Renal cortex interstitium (tissue), 15 donors: ENCODE measurements at places on chromosomes 2 and 18. TPM values are rescaled to one million over a fixed set of nuclear protein-coding genes. Genes with fewer than 3 reads are reported as not detected.
A peak's percentile ranks its signal among the peaks of the same experiment; 100 is the strongest.

The TMEM37 gene
- 46.6 TPM for polyA plus RNA-seq

The TXNL1 gene
- 106 TPM for polyA plus RNA-seq

The MRPL33 gene
- polyA plus RNA-seq = 153 TPM

The L3MBTL4 gene
- polyA plus RNA-seq = 6.3 TPM

The DPP4 gene
- 157 TPM for polyA plus RNA-seq

The PTH2R gene
- polyA plus RNA-seq = 30.7 TPM

The RIT2 gene
- polyA plus RNA-seq = not detected

DNA sequence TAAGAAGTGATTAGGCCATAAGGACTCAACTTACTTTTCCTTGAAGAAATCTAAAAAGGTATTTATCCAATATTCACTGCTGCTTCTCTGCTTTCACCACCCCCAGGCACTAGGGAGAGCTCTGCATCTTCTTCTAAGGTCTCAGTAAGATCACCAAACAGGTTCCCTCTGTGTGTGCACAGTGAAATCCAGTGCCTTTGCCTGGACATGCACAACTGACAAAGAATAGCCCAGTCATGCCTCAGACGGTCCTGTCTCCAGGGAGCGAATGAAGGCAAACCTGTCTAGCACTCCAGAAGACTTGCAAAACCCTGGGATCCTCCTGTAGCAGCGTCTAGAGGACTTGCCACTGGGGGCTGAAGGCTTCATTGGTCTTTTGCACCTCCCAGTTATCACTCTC is 344.5 kb upstream of the LRATD1 start:
- no peak for DNase-seq

GRCh38 chr2:118805064-118805690 is 42.3 kb downstream of the EN1 start:
- no peak for DNase-seq

GRCh38 chr2:72927619-72928550 is 10.6 kb downstream of the EMX1 start:
- no peak for DNase-seq

- DNase-seq = peak; percentile 49
Observed at GRCh38 chr2:201116959-201117734, 1.2 kb downstream of the CFLAR start.

DNA sequence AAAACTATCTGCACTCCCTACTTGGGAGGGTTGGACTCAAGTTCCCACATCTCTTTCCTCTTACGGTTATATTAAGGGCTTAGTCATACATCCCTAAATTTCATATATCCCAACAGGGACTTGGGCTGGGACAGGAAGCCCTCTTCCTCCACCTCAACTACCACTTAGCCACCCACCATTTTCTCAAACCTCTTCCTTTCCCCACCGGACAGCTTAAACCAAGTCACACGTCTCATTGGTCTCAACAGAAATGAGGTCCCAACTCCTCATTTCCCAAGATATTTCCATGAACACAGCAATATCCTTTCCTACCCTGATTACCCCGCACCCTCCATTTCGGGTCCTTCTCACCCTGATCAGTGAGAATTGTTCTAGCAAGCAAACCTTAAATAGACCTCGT is 736 bp downstream of the ZSCAN30 start:
- no peak for DNase-seq

DNA sequence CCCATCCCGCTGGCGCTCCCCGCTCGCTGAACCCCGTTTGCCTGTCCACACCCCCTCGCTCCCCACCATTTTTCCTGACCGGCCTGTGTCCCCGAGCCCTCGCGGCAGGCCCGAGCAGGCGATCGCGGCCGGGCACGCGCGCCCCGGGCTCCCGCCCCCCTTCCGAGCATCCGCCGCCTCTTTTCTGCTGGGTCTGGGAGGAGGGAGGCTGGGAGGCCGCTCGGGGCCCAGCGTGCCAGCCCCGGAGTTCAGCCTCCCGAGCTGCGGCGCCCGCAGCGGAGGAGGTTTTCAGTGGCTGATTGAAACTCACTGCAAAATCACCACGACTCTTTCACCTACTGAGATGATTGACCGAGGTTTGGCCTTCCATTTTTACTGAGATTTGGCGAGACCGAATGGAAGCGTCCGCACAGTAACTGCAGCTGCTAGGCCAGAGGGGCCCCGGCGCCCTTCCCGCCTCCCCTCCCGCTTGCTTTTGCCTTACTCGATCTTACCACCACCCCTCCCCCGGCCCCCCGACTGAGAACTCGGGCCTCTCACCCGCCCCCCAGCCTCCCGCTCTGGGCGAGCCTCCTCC is 4.8 kb downstream of the SOX11 start:
- no peak for DNase-seq

DNA sequence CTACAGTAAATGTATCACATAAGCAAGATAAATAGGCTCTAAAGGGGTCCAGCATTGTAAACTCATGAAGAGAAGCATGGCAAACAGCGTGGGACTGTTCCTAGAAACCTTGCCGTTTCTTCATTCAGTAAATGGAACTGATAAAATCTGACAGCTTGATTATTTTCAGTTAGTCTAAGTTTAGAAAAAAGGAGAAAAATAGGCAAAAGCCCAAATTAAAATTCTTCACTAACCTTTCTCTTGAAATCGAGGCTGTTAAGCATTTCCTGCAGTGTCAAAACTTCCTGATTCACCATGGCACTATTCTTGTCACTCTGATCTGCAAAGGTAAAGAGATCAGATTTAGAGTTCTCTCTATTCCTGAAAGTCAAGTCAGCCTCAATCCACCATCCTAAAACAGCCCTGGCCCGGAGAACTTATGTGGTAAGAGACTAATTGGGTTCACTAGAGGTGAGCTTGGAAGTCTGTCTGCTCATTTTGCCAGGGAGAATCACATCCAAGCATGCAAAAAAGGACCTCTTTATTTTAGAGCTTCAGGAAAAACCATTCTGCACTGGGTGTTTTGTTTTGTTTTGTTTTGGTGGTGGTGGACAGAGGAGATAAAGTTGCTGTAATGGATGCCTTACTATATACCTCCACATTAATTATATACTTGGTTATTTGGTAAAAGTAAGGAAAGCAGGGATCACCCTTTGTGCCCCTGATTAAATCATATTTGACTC is 52.4 kb upstream of the STAT1 start:
- no peak for DNase-seq

- DNase-seq = no peak
Observed at GRCh38 chr2:235614900-235615712, 121.3 kb downstream of the AGAP1 start.

DNA sequence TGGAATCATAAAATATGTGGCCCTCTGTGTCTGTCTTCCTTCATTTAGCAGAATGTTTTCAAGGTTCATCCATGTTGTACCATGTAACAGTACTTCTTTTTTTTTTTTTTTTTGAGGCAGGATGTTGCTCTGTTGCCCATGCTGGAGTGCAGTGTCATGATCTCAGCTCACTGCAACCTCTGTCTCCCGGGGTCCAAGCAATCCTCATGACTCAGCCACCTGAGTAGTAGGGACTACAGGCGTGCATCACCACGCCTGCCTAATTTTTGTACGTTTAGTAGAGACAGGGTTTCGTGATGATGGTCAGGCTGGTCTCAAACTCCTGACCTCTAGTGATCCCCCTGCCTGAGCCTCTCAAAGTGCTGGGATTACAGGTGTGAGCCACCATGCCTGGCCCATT is 31.2 kb downstream of the RAB1A start:
- no peak for DNase-seq

GRCh38 chr2:224894356-224894755 is 147.9 kb downstream of the DOCK10 start:
- DNase-seq = no peak

DNA sequence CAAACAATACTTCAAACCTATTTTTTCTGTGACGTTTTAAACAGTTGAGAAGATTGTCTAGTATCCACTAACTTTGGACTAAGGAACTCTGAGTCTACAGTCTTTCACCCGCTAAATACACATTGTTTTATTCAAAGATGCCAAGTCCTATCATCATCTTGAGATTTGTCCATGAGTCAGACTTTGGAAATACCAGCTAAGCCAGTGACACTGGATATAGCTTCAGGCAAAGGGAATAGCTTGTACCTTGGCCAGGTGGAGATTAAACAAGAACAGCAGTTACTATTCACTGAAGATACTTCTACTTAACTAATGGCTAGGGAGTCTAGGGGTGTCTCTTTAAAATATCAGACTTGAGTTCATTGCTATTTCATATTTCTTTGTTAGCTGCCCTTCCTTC is 137.5 kb downstream of the COMMD1 start:
- no peak for DNase-seq

DNA sequence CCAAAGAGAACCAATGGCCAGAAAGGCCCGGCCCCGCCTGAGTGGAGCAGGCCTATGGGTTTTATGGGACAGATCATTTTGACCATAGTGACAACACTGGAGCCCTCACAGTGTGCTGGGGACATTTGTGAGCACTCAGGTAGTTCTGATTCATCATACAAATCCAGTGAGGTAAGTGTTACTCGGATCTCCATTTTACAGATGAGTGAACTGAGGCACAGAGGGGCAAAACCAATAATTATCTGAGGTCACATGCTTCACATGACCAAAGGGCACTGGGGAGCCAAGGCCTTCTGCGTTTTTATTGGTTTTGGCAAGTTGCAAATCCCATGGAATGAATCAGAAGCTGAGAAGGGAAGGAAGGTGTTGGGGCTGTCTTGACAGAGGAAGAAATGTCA is 111.5 kb upstream of the MGAT5 start:
- no peak for DNase-seq

- DNase-seq = no peak
Observed at GRCh38 chr2:235279965-235280364, 213.9 kb upstream of the AGAP1 start.
